ENCODE measurements at places on chromosomes 3 and 15.

DNA sequence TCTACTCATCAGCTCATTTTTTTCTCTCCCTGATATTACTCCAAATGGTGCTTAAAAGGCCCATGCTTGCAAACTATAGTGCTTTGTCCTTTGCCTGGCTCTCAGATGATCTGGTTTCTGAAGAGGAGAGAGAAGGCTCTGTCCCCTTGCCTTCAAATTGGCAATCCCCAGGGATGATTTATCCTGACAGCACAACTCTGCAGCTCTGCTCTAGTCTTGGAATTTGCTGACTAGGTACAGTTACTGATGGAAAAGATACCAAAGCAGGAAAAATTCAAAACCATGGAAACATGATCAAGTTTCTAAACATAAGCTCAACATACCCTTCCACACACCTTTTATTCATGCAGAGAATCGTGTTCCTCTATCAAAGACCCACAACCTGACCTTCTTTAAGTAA lies 106.7 kb upstream of the CADPS start:
- DNase-seq, result no peak

DNA sequence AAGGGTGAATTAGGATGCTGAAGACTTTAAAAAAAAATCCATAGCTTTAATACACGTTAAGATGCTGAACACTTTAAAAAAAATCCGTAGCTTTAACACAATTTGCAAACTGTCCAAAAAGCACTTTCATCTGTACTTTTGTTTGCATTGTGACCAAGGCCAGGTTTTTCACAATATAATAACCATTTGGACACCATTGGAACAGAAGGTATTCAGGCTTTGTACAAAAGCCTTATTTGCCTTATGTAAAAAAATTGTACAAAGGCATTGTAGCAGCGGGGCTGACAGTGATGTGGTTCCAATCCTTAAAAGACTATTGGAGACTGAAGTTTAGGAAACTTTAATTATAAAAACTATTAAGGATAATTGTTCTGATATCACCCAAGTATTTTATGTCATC lies 15.2 kb upstream of the ICE2 start:
- no peak for DNase-seq

GRCh38 chr15:51075826-51076523 lies 18.7 kb downstream of the TNFAIP8L3 start:
- DNase-seq, result no peak

DNA sequence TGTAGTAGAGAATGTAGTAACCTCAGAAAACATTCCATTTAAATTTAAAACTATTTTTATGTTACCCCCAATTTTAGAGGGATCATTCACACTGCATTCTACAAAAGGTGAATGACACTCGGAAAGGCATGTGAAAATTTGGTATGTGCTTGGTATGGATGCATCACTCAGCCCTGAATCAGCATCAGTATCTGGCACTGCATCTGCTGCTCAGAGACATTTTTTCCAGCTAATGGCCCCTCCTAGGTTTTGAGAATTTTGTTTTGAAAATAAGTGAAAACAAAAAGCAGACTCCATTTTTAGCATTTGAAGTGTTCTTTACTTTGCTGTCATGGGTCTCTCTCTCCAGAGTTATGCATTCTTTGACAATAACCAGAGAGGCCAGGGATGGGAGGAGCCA lies 15.6 kb upstream of the WWTR1 start:
- no peak for DNase-seq

DNA sequence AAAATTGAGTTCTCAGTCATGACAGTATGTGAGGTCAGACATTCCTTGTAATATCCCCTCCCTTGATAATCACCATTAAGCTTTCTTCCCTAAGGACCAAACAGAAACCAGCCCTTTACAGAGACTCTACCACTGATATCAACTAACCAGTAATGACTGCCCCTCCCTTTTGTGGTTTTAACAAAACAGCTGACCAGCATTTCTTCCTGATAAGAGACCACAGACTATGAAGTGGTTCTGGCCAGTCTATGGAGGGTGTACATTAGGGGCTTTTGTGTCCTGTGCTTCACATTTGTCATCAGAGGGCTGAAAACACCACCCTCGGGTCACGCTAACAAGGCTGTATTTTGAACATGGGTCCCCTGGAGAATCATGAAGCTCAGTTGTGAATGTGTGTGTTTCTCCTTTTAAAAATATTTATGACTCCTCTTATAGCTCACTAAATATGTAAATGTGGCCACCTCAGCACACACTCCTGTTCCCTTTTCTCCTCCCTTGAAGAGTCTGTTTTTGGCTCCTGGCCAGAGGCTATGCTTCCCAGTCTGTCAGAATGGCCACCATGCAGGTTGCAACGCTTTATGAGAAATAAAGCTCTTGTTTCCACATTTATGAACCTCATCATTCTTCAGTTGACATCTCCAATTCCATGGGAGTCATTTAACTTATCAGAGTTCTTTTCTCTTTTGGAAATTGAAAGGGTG lies 239.3 kb downstream of the CPNE4 start:
- DNase-seq, result no peak

GRCh38 chr3:98003306-98003969 lies 31.2 kb upstream of the RIOX2 start:
- no peak for DNase-seq

DNA sequence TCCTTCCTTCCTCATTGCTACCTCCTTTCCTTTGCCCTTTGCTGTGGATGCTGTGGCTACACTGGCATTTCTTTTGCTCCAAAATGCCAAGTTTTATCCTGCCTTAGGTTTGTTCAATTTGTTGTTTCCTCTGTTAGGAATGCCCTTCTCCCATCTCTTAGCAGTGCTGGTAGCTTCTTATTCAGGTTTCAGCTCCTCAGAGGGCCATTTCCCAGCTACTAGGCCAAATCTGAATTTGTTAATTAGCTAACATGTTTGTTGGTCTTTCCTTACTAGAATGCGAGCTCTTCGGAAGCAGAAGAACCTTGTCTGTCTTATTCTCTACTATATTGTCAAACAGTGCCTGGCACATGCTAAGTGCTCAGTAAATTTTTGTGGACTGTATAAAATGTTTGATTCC lies 11.0 kb downstream of the MAPK6 start:
- no peak for DNase-seq

DNA sequence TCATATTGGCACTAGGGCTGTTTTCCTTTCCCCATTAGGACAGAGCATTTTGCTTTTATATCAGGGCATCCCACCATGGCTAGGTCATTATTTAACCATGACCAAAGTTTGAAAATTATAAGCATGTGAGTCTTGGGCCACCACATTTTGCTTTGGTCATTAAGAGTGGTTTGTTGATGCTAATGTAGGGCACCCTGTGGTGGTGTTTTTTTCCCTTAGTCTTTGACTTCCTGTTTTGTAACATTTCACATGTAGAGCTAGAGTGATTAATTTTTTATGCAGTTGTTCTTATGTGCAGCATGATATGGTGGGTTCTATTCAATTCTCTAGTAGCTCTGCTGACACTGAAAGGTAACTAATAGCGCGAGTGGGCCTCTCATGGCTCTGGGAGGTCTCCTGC lies 249.6 kb upstream of the ROBO1 start:
- DNase-seq, result no peak

GRCh38 chr3:58607816-58608215 lies 30.6 kb upstream of the FAM107A start:
- no peak for DNase-seq

- no peak for DNase-seq
Observed at GRCh38 chr3:14204515-14205284, 26.1 kb downstream of the LSM3 start.

DNA sequence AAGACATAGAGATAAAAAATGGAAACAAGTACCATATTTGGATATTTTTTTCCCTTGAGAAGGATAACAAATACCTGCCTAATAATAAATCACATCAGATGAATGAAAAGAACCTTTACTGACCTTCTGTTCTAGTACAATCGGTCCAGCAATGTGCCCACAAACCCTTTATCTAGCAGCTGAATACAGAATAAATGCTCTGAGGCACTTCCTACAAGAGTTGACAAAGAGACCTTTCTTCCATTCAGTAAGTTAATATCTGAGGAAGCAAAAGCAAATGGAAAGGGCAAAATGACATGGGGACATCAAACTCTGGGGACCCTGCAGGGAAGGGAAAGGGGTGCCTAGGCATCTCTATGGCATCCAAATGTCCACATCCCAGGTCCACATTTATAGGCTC lies 115.8 kb downstream of the NEK10 start:
- no peak for DNase-seq

DNA sequence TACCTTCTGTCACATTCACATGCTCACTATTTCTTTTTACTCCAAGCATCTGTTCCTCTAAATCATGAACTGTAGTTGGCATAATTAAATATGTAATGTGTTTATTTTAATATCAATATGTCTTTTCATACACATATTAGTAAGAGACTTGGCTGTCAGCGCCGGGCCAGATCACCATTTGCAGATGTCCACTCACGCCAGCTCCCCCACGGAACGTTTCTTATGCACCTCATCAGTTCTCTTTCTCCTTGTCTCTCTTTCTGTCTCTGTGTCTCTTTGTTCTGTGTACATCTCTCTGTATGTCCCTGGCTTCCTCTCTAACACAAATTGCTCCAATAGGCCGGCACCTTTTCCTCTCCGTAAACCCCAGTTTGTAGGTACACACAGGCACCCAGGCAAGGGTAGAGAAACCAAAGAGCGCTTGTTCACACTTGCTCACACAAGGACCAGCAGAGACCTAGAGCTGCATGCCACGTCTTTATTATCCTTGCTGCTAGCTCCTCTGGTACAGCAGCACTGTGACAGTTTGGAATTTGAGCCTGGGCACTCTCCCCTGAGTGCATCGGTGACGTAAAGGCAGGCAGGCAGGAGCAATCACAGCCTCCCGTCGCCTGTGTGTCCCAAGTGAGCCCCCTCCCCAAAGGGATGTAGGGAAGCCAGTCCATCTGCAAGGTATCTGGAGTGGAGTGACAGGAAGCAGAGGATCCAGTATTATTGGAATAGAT lies 40.4 kb downstream of the CACNA1D start:
- DNase-seq, result no peak

GRCh38 chr15:89566181-89566580 lies 9.1 kb upstream of the TICRR start:
- DNase-seq, result no peak

GRCh38 chr3:190593075-190593474 lies 79.2 kb downstream of the IL1RAP start:
- no peak for DNase-seq

Measured in activated gamma-delta T cell treated with Interleukin-2 at 50 U/mL for 16 hours (primary cell).